NCI-H2107 (cell line): ENCODE measurements at places on chromosomes 6 and 20.

DNA sequence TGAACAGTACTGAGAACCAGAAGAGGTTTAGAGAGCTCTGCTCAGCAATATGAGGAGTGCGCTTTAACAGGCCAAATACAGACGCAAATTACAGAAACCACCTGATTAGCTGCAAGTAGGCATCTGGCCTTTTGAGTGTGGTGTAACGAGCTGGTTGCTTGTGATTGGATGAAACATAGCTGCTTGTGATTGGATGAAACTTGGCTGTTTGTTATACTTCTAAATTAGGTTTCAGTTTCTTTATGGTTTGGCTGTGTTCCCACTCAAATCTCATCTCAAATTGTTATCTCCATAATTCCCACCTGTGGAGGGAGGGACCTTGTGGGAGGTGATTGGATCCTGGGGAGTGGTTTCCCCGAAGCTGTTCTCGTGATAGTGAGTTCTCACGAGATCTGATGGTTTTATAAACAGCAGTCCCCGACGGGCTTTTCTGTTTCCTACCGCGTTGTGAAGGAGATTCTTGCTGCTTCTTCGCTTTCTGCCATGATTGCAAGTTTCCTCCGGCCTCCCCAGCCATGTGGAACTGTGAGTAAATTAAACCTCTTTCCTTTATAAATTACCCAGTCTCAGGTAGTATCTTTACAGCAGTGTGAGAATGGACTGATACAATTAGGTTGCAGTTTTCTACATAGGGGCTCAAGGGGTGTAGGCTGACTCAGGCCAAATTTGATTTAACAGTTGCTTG, 655.9 kb upstream of the MAN1A1 start:
- peak; percentile 76 for DNase-seq

DNA sequence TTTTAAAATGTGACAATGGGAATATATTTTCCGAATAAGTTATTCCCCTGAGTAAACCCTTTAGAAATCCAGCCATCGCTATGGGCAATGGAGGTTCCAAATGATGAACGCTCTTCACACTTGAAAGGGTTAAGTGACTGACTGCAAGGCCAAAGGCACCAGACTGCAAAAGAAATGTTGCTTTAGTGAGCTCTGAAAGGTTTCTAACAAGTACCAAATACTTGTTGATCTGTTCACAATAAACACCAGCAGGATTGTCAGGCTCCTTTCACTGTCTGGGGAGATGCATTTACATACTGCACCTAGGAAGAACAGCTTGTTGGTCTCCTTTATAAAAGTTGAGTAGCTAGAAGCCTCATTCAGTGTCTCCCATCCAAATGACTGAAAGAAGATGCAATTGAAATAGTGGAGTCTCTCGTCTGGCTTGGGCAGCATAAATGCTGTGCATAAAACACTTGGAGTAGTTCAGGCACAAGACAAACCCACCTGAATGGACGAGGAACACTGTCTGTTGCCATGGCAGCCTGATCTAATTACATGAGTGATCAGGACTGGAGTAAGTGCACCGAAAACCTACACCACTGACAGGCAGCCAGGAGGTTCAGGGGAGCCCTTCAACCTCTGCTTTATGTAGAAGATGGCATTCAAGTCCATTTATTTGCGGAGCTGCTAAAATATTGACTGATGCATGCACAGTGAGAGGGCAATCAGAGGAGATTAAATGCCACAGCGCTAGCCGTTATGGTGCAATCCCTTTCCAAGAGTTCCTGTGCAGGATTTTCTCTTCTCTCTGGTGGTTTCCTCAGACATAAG, 2.9 kb downstream of the ATXN1 start:
- no peak for DNase-seq

DNA sequence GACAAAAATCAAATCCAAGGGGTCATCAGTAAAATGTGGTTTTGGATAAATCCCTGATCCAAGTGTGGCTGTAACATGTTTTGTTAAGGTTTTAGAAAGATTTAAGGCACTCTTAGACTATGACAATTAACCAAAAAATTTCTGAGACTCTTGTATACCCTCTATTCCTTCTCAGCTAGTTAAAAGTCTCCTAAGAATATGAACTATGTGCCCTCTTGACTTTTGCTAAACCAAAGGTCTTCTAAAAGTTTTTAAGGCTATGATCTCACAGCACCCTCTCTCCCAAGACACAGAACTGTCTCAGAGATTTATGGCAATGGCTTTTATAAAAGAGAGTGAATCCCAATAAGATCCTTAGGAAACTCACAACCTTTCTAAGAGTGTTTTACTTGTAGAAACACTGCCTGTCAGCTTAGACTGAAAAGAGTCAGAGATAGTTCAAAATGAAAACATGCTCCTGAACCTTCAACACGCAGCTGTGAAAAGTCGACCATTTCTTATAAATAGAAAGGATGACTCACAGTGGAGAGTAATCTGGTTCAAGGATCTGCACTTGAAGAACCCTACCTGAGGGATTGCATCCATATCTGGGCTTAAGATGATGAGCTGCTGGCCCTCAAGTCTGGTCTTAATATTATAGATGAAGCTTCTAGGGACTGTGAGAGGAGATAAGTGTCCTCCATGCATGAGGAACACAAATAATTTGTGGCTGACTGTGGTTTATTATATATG, 388.4 kb upstream of the GJE1 start:
- DNase-seq = no peak

DNA sequence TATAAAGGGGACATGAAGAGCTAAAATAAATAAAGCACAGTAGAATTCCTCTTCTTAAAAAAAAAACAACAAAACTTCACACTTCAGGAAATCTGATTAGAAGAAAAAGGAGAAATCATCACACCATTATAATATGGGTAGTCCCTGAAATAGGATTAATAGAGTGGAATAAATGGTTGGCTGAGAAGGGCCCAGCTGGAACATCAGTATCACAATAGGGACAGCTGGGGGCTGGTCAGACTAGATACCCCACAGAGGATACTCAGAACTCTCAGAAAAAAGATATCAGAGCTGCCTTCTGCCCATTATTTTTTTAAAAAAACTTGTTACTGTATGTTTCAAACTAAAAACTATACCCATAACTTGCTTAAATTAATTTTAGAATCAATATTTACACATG, 75.2 kb downstream of the DST start:
- no peak for DNase-seq

- no peak for DNase-seq
These were observed 74.1 kb upstream of the HDDC2 start for GRCh38 chr6:125375821-125376220.

GRCh38 chr6:37324131-37325033, 29.4 kb upstream of the RNF8 start:
- DNase-seq = no peak

GRCh38 chr6:45027126-45027525, 301.0 kb upstream of the RUNX2 start:
- no peak for DNase-seq

- no peak for DNase-seq
These were observed 50.5 kb downstream of the SAMD5 start for GRCh38 chr6:147559006-147559405.

GRCh38 chr6:89950879-89951391, 56.7 kb downstream of the GJA10 start:
- DNase-seq = no peak

- DNase-seq = no peak
These were observed 2.7 kb upstream of the DLL1 start for GRCh38 chr6:170293341-170294231.

DNA sequence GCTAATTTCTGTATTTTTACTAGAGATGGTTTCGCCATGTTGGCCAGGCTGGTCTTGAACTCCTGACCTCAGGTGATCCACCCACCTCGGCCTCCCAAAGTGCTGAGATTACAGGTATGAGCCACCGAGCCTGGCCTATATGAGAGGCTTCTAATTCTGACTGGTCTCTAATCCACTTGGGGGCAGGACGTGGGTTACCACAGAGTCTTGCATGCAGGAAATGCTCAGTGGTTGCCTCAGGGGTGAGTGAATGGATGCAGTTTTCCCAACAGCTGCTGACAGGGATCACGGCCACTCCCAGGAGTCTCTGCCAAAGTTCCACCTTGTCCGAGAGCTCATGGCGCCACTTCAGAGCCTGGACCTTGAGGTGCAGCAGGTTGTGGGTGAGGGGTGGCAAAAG, 6.4 kb upstream of the FANCE start:
- DNase-seq = no peak

GRCh38 chr6:3307436-3307835, 48.7 kb downstream of the PSMG4 start:
- no peak for DNase-seq

GRCh38 chr6:35711731-35712130, 23.0 kb upstream of the FKBP5 start:
- no peak for DNase-seq

DNA sequence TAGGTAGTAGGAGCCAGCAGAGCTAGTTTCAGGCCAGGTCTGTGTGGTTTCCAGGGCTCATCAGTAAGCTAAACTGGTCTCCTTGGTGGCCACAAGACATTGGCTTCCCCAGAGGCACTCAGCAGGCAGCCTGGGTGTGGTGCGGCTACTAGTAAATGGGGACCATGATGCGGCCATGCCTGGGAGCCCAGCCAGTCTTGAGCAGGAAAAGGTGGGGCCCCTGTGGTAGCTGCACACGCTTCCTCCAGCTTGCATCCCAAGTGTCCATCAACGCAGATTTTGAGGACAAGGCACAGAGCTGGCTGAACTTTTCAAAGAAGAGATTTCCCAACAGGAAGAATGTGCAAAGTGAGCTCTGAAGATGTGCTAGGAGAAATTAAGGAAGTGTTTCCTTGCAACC, 107.4 kb upstream of the NAA20 start:
- no peak for DNase-seq

GRCh38 chr6:147075381-147075780, 128.8 kb upstream of the STXBP5 start:
- no peak for DNase-seq

DNA sequence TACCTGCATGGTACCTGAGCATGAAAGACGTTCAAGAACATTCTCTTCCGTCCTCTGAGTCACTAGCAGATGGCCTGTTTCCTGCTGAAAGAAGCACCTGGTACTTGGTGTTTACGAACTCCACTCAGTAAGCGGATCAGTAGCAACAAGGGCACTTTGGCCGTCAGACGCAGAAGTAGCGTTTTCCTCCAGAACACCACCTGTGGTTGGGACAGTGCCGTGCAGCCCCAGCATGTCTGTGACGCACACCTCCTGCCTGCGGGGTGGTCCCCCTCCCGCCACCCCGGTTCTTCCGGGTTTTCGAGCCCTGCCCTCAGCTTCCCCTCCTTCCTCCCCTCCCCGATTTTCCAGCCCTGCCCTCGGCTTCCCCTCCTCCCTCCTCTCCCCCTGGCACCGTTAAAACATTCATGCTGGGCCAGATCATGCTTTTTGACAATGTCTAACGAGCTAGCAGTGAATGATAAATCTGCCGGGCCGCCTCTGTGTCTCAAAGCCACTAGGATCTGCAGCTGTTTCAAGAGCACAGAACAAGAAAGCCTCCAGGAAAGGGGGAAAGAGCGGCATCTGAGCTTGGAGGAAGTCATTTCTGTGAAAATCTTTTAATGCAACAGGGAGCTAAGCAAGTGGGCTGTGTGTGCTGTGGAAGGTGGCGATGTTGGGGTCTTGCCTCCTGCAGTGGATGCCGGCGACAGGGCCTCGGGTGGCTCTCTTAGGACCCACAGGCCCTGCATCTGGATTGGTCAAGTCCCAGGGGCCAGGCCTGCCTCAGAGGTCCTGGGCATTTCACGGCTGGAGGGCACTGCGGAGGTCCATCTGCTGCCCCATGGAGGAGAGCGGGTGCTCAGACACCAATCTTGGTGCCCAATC, 207.9 kb downstream of the ERMARD start:
- no peak for DNase-seq

- DNase-seq = no peak
These were observed 3.0 kb downstream of the NR2E1 start for GRCh38 chr6:108168501-108169463.

- no peak for DNase-seq
These were observed 7.2 kb downstream of the FYN start for GRCh38 chr6:111865909-111866546.

GRCh38 chr6:113464960-113465359, 392.2 kb upstream of the MARCKS start:
- DNase-seq = no peak

GRCh38 chr6:132498638-132499037, 14.3 kb downstream of the STX7 start:
- no peak for DNase-seq

- DNase-seq = no peak
These were observed 8.4 kb downstream of the PTGIS start for GRCh38 chr20:49559411-49560081.

- no peak for DNase-seq
These were observed 9.1 kb upstream of the BRPF3 start for GRCh38 chr6:36187446-36187845.

DNA sequence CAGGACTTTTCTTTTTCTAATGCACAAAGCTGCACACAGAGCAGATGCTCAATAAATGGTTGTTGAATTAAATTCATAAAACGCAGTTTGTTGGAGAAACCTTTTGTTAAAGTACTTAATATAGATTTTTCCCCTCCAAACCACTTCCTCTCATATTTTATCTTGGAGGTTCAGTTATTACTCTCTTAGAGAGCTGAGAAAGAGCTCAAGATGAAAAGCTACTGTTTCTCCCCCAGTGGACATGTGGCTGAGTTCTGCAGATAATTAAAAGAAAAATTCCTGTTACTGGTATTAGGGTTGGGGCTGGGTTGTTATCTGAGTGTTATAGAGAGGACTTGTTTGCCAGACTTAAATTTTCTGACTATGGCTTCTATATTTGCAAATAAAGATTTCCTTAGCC, 294.0 kb downstream of the TBC1D7 start:
- DNase-seq = no peak

DNA sequence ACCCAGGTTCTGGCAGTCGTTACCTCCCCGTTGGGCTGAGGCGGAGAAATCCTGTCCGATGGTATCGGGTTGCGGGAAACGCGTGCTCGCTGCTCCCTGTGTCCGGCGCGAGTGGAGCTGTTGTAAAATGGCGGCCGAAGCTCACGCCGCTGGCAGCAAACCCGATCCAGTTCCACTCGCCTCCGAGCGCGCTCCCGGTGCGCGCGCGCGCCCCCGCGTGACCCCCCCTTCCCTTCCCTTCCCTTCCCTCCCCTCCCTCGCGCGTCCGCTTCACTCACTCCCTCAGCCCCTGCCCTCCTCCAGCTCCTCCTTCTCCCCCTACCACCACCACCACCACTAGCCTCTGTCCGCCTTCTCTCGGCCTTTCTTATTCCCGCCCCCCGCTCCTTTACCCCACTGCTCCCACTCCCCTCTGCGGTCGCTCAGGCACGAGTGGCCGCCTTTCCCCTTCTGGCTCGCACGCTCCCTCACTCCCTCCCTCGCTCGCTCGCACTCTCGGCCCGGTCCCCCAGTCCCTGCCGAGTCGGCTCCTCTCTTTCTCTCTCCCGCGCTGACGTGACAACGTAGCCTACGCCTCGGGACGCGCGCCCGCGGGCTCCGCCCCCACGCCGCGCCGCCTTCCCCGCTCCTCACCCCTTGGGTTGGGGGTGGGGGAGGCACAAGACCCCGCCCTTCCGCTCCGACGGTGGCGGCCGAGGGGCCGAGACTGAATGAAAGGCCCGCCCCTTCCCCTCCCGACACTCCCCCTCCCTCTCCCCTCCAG, at the start of gene SYNCRIP:
TSS of gene SYNCRIP (minus strand) at position 113 of the 763 bp plus-strand sequence. CDS start 1,447 bp downstream, outside the sequence.
- peak; percentile 98 for DNase-seq
